Calu3 (cell line): ENCODE measurements at places on chromosomes 4 and X. TPM values are rescaled to one million over a fixed set of nuclear protein-coding genes. Genes with fewer than 3 reads are reported as not detected.

DNA sequence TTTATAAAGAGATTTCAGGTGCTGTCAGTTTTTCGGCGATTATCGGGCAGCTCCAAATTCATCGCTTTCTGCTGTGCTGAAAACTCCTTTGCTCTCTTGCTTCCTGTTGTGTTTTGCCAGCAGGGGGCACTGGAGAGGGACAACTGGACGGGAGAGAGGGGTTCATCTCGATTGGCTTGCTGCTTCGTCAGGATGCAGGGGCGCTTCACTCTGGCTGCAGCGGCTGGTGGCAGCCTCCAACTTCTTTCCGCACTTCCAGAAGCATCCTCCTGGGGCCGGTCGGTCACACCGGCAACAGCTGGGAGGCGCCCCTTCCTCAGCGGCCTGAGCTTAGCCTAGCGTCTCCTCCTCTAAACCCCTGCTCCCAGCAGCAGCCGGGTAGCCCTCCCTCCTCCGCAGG lies 29.5 kb downstream of the MSL3 start:
- DNase-seq: peak; percentile 5

DNA sequence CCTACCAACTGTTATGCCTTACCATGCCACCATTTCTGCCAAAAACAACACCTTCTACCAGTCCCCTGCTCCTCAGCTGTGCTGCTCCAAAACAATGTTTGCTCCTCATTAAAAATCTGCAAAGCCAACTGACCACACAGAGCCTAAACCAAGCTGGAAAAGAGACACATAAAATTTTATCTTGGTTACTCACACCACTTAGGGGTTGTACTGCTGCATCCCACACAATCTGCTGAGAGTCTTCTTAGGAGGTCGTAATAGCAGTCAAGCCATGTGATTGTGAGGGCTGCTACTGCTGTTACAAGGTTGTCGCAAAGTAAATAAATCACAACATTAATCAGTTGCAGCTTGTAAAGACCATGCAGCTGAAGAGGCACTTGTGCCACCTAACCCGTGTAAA lies 607.4 kb upstream of the FAM241A start:
- no peak for DNase-seq

DNA sequence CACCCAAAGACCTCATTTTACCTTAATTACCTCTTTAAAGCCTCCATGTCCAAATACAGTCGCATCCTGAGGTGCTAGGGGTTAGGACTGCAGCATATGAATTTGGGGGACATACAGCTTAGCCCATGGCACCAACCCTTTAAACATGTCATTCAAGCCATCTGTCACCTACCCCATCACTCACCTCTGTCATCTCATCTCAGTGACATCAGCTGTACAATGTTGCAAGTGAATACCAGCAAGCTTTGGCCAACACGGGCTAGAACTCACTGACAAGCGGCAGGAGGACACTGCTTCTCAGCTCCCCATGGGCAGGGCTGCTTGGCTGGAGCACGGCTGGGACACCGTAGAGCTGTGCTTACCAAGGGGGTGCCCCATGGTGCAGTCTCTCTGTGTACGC lies 107.5 kb downstream of the STK32B start:
- DNase-seq: no peak

DNA sequence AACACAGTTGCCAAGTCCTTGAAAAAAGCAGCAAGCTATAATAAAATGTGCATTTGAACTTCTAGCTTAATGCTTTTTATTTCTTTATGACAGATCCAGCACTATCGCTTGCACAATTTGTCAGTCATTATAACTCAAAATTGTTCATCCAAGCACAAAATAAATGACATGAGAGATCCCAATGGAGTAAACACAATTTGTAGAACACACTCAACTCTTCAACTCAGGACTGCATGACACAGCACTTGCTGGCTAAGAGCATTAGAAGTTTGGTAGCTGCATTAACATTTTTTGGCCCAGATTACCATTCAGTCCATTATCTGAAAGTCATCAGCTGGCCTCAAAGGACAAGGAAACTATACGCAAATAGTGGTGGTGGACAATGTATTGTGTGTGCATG lies 530.1 kb downstream of the INPP4B start:
- DNase-seq: no peak

- peak; percentile 33 for DNase-seq
Observed at GRCh38 chr4:134027931-134028330, 173.7 kb downstream of the PABPC4L start.

The UGT2B11 gene
- not detected in 2 replicates for total RNA-seq

The RNF128 gene
- 40.1 and 54.5 TPM in 2 replicates for total RNA-seq

The FGG gene
- 0.24 TPM in 1 of 2 replicates, not detected in the other for total RNA-seq

The OTUD5 gene
- total RNA-seq: 67.8 and 73.0 TPM in 2 replicates

The SSX4B gene
- total RNA-seq: not detected in 2 replicates

The FRMD7 gene
- total RNA-seq: not detected in 2 replicates
